Activated CD4-positive, CD25-positive, alpha-beta regulatory T cell treated with anti-CD3 and anti-CD28 coated beads, Interleukin-2, amount 50 U/mL, for 16 hours (primary cell): ENCODE measurements at places on chromosomes 6 and 20.

DNA sequence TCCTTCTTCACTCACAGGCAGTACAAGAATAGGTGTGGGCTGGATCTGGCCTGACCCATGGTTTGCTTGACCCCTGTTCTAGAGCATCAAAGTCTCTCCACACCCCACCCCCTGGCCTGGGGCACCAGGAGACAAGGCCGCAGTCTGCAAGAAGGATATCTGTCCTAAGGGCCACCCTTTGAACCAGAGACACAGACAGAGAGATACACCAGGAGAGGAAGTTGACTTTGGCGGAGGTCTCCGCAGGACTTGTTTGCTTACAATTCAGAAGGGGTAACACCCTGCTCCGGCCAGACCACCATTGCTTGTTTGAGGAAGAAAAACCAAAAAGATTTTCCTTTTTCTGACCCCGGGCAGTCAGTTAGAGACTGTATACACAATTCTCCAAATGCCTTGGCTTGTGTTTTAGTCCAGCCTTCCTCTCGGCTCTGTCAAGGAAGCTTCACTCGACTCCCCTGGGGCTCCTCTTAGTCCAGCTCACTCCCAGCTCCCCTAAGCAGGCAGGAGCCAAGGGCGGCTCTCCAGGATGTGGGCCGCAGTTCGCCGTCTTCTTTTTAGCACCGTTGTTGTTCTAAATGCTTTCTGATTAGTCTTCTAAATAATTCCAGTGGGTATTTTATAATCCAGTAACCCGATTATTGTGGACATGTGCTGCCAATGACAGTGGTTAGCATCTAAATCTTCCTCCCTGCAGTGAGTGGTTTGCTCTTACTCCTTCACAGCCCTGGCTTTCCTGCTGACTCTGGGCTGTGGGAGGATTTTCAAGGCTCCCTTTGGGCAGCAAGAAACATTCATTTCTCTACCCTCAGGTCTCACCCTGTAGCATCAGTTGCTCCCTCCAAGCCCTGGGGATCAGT, 58.6 kb upstream of the MRPS10 start:
- no peak for DNase-seq

DNA sequence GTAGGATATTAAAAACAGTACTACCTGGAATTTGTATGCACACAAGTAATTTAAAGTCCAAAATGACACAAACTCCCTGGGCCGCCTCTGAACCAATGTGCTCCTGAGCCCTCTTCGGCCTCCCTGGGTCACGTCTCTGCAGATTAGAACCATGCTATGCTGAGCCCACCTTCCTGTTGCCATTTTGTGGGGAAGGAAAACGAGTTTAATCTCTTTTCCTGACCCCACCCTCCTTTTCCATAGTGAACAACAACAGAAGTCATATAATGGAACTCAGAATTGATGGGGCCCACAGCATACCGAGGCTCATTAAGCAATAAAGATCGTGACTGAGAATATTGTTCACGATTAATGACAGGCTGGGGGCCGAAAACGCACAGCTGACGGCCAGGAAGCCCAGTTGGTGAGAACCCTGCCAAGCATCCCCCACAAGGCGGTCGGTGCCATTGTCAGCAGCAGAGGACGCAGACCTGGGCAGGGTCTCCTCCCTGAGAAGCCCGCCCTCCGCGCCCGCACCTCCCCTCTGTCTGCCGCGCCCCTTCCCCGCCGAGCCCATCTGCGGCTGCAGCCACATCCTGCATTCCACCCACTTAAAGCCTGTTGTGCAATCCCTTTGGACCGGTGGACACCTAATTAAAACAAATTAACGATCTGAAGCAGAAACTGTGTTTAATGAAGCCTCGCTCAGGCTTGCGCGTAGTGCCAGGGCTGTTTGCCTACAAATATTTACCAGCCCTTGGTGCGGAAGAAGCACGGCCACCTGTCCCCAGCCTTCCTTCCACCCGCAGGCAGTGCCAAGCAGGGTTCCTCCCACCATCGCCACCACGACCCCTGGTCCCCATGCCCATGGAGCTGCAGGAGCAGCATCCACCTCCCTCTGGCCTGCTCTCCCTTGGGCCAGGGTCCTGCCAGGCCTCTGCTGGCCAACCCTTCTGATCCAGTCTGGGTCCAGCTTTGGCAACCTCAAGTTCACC, 68.1 kb downstream of the DLL1 start:
- DNase-seq = no peak

GRCh38 chr20:33005908-33006775, 1.4 kb upstream of the BPIFB2 start:
- no peak for DNase-seq

- DNase-seq = no peak
Measured at GRCh38 chr6:26309731-26310142, 55.3 kb upstream of the BTN3A2 start.

- no peak for DNase-seq
Measured at GRCh38 chr6:112481211-112481610, 134.1 kb downstream of the RFPL4B start.

DNA sequence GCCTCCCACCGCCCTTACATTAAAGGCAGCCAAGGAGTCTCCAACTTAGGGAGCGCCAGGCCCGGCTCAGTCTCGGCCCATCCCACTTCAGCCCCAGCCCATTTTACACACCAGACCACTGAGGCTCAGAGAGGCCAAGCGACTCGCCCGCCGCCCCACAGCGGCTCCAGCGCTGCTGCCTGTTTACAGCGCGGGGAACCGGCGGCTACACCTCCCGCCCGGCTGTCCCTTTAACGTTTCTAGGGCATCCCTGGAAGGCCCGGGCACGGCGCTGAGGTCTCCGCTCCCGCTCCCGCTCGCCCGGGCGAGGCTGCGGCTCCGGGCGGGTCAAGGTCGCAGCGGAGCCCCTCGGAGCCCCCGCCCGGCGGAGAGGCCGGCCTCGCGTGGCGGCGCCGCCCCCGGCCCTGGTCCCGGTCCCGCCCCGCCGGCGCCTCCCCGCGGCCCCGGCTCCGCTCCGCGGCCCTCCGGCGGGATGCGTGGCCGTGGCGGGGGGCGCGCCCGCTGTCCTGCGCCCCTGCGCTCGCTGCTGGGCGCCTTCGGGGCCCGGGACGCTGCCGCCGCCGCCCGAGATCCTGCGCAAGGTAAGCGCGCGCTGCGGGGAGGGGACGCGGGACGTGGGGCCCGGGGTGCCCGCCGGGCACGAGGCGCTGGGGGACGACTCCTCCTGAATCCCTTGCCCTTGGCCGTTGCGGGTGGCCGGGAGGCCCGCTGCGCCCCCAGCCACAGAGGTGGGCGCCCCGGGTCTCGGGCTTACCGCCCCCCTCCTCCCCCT, 27.1 kb upstream of the PHACTR3 start:
- no peak for DNase-seq

DNA sequence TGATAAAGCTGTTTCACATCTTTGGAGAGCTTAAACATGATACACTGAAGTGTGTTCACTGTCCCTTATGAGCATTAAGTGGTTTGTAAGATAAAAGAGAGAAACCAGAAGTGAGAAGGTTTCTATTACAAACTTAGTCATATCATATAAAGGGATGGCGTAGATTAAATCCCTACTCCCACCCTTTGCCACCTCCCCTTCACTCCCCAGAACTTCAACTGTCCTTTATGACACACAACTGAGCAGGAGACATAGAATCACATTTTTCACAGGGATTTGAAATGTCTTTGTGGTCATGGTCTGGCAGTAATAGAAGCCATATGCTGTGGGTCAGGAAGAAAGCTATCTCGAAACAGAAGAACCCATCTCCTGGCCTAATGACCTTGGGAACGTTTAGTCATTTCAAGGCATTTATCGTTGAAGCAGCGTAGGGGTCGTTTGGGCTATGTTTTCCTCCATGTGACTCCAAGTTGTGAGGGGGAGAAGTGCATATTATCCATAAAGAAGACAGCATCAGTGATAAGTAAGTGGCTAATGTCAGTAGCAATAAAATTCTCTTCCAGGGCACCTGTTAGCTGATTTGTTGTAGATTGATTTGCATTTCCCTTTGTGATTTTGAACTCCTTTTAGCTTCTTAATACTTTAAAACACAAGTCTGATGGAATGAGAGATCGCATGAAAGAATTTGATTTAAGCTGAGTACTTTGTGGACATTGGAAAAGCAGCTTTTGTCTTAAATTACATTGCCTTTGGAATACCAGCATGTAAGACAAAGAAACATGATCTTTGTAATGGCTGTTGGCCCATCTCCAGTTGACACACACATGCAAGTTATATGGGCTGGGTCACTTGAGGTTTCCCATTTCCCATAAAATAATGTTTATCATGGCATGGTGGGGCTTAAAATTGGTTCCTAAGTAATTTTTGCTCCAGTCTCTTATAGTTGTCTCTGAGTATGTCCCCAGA, 501.5 kb upstream of the FLRT3 start:
- DNase-seq = no peak

GRCh38 chr6:69379518-69379917, 417.3 kb downstream of the LMBRD1 start:
- DNase-seq = no peak

DNA sequence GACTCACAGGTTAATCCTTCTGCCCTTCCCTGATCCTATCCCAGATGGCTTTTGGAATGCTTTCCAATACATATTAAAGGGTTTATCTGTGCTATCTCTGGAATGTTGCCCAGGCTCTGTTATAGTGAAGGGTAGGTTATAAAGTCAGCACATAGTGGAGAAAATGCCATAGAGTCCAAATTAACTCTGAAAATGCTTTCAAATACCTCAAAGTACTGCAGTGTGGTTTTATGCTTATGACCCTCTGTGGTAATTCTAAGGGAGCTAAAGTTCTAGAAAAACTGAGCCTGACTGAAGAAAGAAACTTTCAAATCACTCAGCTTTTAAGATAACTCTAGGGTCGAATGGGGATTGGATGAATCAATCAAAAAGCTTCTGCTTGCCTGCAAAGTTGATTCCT, 159.8 kb downstream of the PLCB1 start:
- DNase-seq = no peak

DNA sequence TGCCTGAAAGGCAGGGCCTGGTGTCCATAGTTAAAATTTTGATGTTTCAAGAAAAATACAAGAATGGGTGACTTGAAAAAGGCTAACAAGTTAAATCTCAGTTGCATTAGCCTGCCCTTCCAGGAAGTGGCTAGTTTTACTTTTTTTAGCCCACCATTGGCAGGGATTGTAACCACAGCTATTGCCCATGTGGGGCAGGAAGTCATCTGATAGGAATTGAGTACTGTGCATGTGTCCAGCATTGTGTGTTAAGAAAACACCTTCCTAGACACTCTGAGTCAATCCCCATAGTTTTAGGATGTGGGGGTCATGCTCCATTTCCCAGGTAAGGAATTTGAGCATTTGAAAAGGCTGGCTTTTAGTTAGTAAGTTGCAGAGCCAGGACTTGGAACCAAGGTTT, 26.9 kb downstream of the LYRM2 start:
- no peak for DNase-seq

DNA sequence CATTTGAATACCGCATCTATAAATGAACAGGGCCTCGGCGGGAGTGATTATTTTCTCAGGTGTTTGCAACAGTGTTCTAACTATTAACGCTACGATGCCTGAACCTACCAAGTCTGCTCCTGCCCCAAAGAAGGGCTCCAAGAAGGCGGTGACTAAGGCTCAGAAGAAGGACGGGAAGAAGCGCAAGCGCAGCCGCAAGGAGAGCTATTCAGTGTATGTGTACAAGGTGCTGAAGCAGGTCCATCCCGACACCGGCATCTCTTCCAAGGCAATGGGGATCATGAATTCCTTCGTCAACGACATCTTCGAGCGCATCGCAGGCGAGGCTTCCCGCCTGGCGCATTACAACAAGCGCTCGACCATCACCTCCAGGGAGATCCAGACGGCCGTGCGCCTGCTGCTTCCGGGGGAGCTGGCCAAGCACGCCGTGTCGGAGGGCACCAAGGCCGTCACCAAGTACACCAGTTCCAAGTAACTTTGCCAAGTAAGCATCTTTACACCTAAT, 70.9 kb downstream of the HFE start:
- DNase-seq = peak; percentile 71

GRCh38 chr6:112227411-112227810, 27.0 kb downstream of the LAMA4 start:
- DNase-seq = no peak

DNA sequence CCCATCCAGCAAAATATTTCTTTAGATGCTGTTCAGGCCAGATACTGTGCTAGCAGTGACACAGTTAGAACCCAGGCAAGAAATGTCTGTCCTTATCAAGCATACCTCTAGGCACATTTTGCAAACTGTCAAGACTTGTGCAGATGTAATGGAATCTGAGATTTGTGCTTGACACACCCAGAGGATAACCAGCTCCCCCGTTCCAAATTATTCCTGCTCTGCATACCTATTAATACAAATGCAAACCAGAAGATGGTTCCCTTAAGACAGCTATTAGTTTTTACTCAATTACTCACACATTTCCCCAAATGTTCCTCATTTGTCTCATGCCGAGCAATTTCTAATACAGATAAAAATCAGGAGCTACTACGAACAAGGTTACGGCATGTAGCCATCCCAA, 40.4 kb downstream of the ATXN1 start:
- no peak for DNase-seq

GRCh38 chr6:5201271-5201670, 59.5 kb downstream of the LYRM4 start:
- no peak for DNase-seq

DNA sequence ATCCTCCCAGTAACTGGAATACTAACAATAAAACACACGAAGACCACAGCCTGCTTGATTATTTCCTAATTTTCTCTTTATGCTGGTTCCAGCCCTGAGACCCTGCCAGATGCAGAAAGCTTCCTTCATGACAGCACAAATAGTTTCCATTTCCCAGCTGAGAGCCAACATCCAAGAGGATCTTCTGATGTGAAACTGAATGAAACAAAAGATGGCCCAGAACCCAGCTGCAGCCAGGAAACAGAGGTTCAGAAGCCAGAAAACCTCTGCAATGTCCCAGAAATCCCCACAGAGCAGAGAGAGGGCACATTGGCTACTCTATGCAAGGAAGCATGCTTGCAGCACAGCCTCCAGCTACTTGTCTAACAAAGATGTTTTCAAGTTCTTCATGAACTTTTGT, 61.8 kb upstream of the PLEKHG1 start:
- DNase-seq = no peak

GRCh38 chr6:147525519-147526209, 17.2 kb downstream of the SAMD5 start:
- DNase-seq = no peak

GRCh38 chr20:58664331-58664730, 13.2 kb downstream of the STX16 start:
- no peak for DNase-seq

GRCh38 chr20:47088335-47088734, 193.7 kb downstream of the EYA2 start:
- no peak for DNase-seq

- no peak for DNase-seq
Measured at GRCh38 chr6:36337814-36338213, 1.1 kb upstream of the BNIP5 start.

- DNase-seq = no peak
Measured at GRCh38 chr6:35091346-35092083, 49.6 kb downstream of the TCP11 start.

GRCh38 chr20:46720776-46721425, 11.5 kb downstream of the SLC2A10 start:
- DNase-seq = no peak

DNA sequence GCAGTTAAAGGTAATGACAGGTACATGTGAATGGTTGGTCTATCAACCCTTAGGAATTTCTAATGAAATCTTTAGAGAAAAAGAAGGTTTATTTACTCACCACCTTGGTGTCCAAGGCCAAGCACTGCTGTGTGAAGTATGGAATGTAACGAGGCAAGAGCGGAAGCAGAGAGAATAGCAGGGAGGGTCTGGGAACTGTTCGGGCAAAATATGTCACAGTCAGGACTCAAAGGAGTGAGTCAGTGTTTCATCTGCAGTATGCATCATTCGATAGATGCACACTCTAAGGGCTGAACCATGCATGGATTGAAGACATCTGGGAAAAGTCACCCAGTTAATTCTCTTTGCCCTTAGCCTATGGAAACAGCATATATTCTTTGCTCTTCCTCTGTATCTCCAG, 33.2 kb downstream of the ADGRF5 start:
- no peak for DNase-seq

GRCh38 chr6:100101644-100102043, 107.6 kb upstream of the MCHR2 start:
- no peak for DNase-seq
